Activated B cell treated with CpG ODN at 0.5 μM for 24 hours (primary cell): ENCODE measurements at places on chromosomes 3 and 15.

GRCh38 chr15:50116477-50116876 is 2.6 kb downstream of the ATP8B4 start:
- DNase-seq: no peak

- no peak for DNase-seq
These were observed 26.6 kb upstream of the PLXNA1 start for GRCh38 chr3:126956361-126956760.

DNA sequence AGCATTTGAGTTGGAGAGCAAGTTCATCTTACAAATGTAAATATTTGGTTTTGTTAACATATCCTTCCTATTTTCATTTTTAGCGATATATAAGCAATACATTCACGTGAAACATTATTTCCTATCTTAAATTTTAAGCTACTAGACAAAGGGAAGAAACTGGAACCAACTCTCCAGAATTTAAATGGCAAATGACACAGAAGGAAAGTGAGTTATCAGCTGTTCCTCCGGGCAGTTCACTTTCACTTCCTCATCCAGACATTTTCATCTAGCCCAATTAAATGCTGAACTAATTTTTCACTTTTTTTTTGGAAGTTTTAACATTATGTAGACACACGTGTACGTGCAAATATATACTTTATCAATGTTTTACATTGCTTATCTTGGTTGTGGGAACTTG is 58.7 kb downstream of the MORC1 start:
- DNase-seq: no peak

DNA sequence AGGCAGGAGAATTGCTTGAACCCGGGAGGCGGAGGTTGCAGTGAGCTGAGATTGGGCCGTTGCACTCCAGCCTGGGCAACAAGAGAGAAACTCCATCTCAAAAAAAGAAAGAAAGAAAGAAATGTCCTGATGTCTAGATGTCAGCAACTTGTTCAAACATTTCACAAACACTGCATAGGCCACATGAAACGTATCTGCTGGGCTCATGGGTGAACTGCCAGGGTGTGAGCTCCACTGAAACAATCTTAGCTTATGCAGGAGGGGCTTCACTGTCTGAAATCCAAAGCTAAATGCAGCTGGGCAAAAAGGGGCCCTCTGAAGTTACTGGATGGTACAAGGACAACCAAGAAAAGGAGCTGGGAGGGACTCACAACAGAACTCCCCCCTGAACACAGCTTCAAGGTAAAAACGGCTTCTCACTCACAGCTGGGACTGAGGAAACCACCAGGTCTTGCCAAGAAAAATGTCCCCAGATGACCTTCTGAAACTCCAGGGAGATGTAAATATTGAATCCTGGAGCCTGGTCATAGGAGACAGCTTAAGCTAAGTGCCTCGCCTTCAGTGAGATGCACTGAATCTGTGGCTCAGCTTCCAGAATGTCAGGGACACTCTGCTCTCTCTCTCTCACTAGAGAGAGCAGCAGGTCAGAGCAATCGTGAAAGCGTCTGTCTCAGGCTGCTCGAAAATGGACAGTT is 31.9 kb downstream of the SEC61A1 start:
- no peak for DNase-seq

- DNase-seq: no peak
These were observed 15.3 kb upstream of the HERC1 start for GRCh38 chr15:63848879-63849551.

GRCh38 chr3:104960579-104960978 is 406.1 kb upstream of the ALCAM start:
- DNase-seq: no peak

- no peak for DNase-seq
These were observed 231.6 kb downstream of the CACNA2D3 start for GRCh38 chr3:54353946-54354345.

DNA sequence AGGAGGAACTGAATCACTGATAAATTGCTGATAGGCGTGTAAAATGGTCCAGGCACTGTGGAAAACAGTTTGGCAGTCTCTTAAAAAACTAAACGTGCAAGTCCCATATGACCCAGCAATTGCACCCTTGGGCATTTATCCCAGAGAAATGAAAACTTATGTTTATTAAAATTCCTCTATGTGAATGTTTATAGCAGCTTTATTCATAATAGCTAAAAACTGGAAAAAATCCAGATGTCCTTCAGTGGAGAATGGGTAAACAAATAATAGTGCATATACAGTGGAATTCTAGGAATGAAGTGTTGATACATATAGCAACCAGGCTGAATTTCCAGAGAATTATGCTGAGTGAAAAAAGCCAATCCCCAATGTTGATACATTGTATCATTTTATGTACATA is 482.2 kb upstream of the PDZRN3 start:
- DNase-seq: no peak
